Right lung (tissue), 10 donors: ENCODE measurements at places on chromosomes 1 and 21. TPM values are rescaled to one million over a fixed set of nuclear protein-coding genes. Genes with fewer than 3 reads are reported as not detected.

- no peak for DNase-seq
These were observed 234.7 kb upstream of the CSF3R start for GRCh38 chr1:36717431-36717830.

- DNase-seq = no peak
These were observed 790.9 kb upstream of the NCAM2 start for GRCh38 chr21:20207335-20207734.

ADORA1 gene
- 17.2 TPM for polyA plus RNA-seq

- no peak for DNase-seq
These were observed 25.7 kb downstream of the AKNAD1 start for GRCh38 chr1:108831225-108831624.

DNA sequence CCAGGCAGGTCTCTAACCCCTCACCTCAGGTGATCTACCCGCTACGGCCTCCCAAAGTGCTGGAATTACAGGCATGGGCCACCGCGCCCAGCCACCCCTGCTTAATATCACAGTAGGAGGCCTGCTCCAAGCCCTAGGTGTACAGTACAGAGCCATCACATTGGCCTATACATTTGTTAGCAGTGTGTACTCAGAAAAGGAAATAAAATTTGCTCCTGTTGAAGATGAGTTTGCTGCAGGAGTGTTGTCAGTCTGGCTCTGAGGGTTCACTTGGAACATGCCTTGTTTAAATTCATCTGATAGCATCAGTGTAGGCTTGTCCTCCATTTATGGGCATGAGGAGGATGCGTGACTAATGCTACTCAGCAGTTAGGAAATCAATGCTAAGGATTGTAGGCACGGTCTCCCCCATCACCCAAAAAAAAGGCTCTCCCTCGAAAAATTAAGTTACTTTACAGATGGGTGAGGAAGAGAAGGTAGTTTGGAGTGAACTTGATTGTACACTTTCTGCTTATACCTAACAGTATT, 4.6 kb upstream of the ENAH start:
- no peak for DNase-seq

DNA sequence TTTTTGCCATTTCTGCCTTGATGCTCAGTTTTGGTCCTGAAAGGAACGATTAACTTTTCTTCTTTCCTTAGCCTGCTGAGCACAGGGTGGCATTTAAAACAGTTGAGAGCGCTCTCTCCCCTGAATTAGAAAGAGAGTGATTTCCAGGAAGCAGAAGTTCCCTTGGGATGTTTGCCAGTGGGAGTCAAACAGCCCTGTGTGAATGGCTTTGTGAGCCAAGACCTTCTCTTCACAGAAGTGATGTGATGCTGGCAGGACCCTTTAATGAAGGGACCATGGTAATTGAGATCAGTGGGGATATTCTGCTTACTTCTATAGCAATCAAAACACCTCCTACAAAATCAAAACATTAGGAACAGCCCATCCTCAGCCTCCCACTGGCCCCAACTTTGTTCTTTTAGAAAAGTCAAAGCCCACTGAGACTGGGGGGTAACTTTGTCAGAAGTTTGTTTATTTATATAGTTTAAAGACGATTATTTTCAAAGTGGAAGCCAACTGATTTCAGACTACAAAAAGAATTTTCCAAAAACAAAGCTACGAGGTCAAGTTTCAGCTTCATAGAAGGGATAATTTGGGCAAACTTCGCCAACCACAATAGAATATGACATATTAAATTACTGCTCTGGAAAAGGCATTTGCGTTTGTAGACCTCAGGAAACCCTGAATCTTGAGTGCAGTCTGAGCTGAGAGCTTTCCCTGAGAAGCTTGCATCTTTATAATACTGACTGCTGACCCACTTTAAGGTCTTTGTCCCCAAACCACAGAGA, 122.7 kb downstream of the GABPA start:
- peak; percentile 16 for DNase-seq

- no peak for DNase-seq
These were observed 455.1 kb upstream of the VAMP3 start for GRCh38 chr1:7315946-7316345.
